ENCODE measurements at places on chromosomes 4 and X.

- DNase-seq, result no peak
These were observed 174.2 kb upstream of the JADE1 start for GRCh38 chr4:128635141-128635954.

DNA sequence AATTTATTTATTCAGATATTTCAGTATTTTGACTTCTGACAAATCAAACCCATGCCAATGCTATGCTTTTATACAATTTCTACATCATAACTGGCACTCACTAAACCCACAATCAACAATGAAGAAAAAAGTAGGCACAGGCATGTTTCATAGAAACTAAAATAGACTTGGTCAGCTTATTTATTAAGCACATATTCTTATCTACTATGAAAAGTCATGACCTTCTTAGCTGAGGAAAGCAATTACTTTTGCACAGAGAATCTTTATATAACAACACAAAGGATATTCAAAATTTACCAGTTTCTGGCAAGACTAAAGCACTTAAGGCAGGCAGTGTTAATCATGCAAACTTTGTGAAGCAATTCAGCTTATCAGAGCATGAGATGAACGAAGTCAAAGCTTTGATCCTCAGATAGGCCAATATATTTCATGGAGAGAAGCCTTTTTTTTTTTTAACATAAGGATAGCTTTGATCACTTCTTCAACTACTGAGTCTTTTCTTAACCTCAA lies 490.6 kb downstream of the INPP4B start:
- no peak for DNase-seq

DNA sequence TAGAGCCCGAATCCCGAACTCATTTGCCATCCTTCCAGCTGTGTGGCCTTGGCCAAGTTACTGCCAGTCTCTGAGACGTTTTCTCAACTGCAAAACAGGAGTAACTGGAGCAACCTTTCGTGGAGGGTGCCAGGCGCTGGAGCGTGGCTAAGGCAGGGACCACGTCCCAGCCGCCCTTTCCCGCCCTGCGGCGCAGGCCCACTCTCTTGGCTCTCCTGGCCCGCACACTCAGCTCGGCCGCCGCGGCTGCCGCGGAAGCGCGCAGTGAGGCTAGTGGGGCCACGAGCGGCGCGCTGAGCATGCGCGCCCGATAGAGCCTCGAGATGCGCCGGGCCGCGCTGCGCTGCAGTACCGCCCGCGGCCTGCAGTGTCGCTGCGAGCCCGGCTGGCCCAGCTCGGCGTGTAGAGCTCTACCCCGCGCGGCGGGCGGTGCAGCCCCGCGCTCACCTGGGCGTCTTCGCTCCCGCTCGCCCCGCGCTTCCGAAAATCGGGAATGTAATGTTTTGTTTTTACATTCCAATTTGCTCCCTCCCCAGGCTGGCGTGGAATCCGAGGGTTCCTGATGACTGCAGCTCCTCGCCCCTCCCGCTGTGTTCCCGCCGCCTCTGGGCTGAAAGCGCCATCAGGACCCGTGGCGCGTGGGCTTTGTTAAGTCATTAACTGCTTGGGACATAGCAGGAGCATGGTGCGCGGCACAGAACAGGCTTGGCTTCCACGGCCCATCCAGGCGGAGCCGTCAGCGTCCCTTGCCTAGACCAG lies 4.0 kb upstream of the ZNF518B start:
- DNase-seq, result peak; percentile 82

DNA sequence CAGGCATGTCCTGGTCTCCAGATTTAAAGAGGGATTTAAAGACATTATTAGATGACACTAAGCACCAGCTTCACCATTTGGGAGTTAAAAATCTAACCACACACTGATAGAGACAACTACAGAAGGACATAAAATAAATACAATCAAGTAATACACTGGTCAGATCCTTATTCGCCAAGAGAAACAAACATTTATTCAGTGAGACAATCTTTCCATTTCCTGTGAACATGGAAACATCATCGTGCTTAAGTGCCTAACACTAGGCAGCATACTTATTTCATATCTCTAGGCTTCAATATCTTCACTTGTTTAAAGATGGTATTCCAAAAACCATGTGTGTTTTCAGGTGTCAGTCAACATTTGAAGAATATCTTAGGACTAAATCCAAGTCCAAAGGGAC lies 103.6 kb downstream of the AREG start:
- DNase-seq, result no peak

GRCh38 chr4:78610546-78611214 lies 59.1 kb downstream of the ANXA3 start:
- no peak for DNase-seq

DNA sequence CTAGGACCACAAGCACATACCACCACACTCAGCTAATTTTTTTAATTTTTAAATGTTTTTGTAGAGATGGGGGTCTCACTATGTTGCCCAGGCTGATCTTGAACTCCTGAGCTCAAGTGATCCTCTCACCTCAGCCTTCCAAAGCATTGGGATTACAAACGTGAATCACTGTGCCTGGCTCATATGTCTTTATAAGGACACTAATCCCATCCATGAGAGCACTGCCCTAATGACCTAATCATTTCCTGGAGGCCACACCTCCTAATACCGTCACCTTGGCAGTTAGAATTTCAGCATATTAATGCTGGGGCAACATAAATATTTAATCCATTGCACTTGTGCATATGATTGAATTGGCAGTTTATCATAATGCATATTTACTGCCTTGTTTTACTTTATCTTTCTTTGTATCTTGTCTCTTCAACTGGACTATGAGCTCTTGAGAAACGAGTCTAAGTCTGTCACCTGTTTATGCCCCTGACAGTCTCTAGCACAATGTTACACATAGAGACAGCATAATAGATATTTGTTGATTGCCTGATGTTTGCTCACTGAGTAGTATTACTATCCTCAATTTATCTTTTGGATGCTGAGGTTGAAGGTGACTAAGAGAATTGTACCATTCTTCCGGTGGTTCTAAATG lies 172.0 kb downstream of the AASDH start:
- DNase-seq, result no peak

- no peak for DNase-seq
These were observed 7.2 kb downstream of the TBC1D14 start for GRCh38 chr4:6916587-6917460.

DNA sequence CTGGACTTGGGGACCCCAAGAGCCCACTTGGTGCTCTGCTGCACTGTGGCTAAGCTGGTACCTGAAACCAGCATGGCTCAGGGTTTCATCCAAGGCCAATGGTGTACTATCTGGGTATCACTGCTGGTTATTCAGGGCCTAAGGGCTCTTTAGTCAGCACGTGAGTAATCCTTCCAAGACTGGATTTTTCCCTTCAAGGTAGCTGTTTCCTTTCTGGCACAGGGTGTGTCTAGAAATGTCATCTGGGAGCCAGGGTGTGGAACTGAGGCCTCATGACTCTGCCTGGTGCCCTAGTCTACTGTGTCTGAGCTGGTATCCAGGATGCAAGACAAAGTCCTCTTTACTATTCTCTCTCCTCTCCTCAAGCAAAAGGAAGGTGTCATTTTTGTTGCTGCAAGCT lies 99.0 kb upstream of the QRFPR start:
- DNase-seq, result no peak

GRCh38 chr4:139851133-139851532 lies 185.5 kb downstream of the MGST2 start:
- no peak for DNase-seq

DNA sequence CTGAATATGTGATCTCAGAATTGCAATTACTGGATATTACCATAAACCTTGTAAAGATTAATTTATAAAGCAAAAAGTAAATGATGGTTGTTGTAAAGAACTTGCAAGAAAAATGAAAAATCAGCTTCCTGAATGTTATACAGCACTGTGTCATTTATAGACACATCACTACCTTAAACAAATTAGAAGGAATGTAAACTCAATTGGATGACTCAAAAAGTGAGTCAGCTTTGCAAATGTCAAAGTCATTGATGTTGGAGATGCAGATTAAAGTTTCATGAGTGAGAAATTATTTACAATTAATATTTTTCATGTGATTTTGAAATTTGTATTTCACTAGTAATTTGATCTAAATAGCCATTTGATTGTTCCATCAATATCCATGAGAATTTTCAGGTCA lies 193.2 kb downstream of the RAPGEF2 start:
- no peak for DNase-seq

- no peak for DNase-seq
These were observed 7.0 kb downstream of the TMSB4X start for GRCh38 chrX:12981880-12982279.

- DNase-seq, result no peak
These were observed 24.8 kb downstream of the NHSL2 start for GRCh38 chrX:71935476-71935875.

GRCh38 chr4:22504447-22504846 lies 11.4 kb downstream of the ADGRA3 start:
- no peak for DNase-seq

- DNase-seq, result no peak
These were observed 19.4 kb downstream of the TRMT44 start for GRCh38 chr4:8459867-8460445.

- peak; percentile 35 for DNase-seq
These were observed 232.3 kb downstream of the FRMPD4 start for GRCh38 chrX:12370497-12370986.

DNA sequence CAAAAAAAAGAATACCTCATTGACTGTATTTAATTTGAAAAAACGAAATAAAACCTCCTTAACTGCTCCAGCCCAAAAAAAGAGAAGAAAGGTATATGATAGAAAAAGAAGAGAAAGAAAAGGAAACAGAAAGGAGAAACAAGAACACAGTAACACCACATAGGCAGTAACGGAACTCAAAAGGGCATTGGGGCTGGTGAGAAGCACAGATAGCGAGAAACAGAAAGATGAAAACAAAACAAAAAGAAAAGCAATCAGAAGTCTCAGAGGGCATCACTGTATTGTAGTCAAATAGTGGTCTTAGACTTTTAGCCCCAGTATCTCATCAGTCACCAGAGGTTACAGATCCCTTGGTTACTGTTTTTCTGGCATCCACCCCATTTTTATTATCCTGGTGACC lies 88.6 kb downstream of the NFKB1 start:
- DNase-seq, result no peak

DNA sequence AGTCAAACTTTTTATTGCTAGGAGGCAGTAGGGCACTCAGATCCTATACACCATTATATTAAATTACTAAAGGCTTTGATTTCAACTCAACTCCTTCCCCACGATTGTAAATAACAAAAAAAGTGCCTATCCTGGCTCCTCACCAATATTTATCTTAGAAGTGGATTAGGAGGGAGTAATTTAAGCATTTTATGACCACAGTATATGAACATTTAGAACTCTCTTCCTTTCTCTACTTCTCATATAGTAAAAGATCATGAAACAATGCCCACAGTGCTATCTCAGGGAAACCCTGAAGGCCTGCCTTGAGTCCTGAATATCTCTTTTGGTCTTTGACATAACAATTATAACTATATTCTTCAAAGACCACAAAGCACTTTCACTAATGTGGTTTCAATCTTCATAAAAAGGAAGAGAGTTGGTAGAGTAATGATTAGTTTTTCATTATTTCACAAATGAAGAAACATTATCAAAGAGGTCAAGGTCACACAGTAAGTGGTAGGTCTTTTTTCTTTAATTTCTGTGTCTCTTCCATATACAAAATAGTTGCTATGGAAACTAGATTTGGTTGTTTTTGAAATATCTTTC lies 29.1 kb upstream of the ADH1C start:
- DNase-seq, result no peak

DNA sequence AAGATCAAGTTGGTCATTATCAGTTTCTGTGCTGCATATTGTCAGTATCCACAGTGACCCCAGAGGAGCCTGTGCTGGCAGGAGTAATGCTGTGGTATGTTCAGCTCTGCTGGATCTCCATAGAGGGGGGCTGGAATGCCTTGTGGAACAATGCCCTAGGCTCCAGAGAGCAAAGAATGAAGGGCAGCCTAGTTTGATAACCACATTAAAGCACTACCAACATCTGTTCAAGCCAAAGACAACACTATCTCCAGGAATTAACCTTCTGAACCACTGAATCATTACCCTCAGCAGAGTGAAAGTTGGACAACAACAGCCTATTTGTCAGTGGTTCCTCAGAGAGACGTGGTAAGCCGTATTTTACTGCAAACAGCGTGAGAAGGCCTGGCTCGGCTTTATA lies 192.3 kb upstream of the CXorf66 start:
- DNase-seq, result no peak

DNA sequence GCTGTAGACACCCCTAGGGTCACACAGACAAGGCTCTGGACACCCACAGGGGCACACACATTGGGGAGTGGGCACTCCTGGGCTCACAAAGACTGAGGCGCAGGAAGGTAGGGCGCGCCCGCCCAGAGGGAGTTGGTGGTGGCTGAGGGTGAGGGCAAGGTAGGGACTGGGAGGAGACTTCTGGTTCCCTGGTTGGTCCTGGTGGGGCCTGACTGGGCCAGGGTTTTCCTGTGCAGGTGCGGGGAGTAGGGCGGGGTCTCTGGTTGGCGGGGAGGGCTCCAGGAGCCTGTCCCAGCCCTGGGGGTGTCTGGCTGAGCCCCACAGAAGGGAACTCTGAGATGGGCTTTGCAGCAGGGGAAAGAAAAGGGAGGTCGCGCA lies 6.7 kb upstream of the WAS start:
- DNase-seq, result no peak

DNA sequence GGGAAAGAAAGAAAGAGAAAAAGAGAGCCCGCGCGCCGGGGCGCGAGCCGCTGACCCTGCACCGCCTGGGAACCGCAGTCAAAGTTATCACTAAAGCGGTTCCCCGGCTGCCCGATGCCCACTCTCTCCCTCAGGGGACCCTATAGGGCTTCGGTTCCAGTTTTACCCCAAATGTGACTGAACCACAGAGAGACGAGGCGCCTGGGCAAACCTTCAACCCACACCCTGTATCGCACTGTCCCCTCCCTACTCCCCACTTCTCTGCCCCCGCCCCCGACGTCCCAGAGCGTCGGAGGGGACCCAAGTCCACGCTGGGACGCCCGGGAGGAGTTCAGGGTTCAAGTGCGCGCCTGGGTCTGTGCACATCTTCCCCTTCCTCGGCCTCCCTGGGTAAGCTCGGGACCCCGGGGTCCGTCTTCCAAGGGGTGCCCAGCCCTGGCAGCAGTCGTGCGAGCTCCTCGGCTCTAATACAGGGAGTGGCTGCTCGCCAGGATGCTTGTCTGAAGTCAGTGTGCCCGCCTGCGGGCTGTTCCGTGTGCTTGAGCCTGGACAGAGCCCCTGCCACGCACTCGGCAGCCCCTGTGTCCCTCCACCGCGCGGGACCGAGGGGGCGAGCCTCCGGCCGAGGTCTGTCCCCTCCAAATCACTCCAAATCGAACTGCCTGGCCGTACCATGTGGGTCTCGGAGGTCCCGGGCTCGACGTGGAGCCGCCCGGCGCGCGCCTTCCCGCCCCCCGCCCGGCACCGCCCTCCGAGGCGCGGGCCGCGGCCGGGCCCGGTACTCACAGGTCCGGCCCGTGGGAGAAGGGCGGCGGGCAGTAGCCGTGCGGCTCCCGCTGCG lies 960 bp downstream of the TRPC3 start:
- peak; percentile 46 for DNase-seq

- DNase-seq, result no peak
These were observed 81.7 kb downstream of the PCDH7 start for GRCh38 chr4:30801876-30802275.

- peak; percentile 69 for DNase-seq
These were observed at the start of gene ZNF732 for GRCh38 chr4:304969-305680. TSS of gene ZNF732 (minus strand) at chr4:305474. CDS start at chr4:305310, 164 bp downstream.

GRCh38 chr4:95095348-95095974 lies 337.7 kb downstream of the BMPR1B start:
- no peak for DNase-seq

- no peak for DNase-seq
These were observed 188.4 kb downstream of the WDFY3 start for GRCh38 chr4:84778041-84778440.
